ENCODE measurements at places on chromosomes 6 and 20.

DNA sequence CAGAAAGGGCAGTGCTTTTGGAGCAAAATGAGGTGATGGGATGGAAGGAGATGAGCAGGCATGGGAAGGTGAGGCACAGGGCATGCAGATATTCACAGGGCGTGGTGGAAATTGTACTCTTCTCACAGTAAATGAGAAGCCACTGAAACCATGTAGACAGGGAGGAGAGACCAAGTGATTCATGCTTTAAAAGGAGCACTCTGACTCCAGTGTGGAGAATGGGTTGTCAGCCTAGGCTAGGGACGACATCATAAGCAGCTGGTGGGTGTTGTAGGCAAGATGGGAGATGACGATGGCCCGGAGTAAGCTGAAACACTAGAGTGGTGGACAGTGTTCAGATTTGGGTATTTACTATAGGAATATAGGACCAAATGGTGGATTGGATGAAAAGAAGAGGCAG lies 18.4 kb downstream of the PDE7B start:
- no peak for DNase-seq

- DNase-seq: no peak
These were observed 40.9 kb downstream of the GSTA4 start for GRCh38 chr6:52953911-52954839.

DNA sequence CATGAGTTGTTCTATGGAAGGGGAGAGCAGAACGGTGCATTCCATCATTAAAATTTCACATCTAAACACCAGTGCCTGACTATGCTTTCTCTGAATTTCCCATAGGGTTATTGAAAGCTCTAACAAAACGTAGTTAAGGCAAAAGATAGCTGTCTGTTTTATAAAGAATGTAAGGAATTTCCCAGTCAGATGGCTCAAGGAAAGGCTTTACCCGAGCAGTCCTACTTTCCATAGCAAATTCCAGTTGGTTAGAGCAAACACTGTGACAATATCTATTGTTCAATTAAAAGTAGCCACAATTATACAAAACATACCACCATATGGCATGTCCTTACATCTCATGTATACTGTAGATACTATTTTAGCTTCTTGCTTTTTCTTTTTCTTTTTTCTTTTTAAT lies 1059.5 kb upstream of the FLRT3 start:
- DNase-seq: no peak

GRCh38 chr20:43842126-43843020 lies 72.3 kb upstream of the TOX2 start:
- no peak for DNase-seq
